Smooth muscle cell of the brain vasculature (primary cell): ENCODE measurements at places on chromosomes 4 and X.

GRCh38 chrX:84907324-84907968 lies 96.2 kb upstream of the APOOL start:
- no peak for DNase-seq

GRCh38 chr4:6119507-6120020 lies 80.8 kb downstream of the JAKMIP1 start:
- DNase-seq = no peak

- no peak for DNase-seq
Measured at GRCh38 chrX:122445466-122445865, 738.6 kb upstream of the GRIA3 start.

GRCh38 chr4:105193536-105193935 lies 46.9 kb downstream of the TET2 start:
- no peak for DNase-seq

DNA sequence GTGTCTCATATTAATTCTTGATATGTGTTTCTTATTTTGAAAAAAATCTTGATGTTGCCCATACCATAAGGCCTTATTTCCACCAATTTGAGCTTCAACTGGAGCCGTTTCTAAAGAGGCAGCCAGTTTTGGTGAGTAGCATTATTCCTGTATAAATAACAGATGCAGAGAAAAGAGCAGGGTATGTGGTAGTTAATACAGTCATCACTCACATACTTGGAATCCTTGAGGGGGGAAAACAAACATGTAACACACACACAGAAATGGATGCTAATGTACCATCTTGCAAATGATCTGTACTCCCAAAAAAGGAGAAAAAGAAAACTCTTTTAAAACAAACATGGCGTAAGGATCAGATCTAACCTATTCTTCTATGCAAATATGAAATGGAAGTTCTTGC lies 389.7 kb downstream of the GPM6A start:
- no peak for DNase-seq

DNA sequence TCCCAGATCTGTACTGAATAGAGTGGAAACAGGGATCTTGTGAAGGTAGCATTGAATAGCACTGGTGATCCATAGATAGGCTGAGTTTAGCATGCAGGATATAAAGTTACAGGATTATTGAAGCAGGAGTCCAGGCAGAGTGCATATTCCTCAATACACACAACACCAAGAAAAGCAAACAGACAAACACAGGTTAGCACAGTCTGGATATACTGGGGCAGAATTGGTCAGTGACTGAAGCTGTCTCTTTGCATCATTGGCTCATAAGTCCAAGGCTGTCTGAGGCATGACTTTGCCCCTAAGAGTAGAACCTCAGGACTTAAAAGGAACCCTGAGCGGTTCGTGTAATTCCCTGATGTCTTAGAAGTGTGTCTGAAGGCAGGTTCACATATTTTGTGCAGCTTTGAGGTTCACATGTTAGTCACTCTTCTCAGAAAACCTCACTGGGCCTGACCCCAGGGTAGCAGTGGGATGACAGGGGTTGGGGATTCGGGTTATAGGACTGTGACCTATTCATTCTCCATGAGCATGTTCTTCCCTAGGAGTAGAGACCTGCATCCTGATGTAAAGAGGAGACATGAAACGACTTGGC lies 134.6 kb downstream of the AASDH start:
- DNase-seq = no peak

DNA sequence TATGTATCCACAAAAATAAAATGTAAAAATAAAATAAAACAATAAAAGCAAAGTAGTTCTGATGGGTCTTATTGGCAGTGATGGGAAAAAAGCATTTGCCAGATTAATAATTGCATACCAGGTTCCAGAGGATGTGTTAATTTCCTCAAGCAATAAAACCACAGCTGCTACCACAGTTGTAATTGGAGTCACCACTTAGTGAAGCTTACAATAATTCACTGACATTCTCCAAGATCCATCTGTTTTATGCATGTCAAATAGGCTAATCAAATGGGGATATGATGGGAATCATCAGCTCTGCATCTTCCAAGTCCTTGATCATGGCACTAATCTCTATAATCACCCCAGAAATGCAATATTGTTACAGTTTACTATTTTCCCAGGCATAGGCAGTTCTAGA lies 123.5 kb upstream of the EMCN start:
- DNase-seq = no peak

GRCh38 chr4:6341696-6342095 lies 72.0 kb downstream of the WFS1 start:
- no peak for DNase-seq

- DNase-seq = no peak
Measured at GRCh38 chrX:110257889-110258288, 60.0 kb downstream of the AMMECR1 start.

GRCh38 chrX:146454363-146454762 lies 355.2 kb upstream of the CXorf51B start:
- DNase-seq = no peak

GRCh38 chrX:22004866-22005265 lies 27.3 kb upstream of the PHEX start:
- no peak for DNase-seq

DNA sequence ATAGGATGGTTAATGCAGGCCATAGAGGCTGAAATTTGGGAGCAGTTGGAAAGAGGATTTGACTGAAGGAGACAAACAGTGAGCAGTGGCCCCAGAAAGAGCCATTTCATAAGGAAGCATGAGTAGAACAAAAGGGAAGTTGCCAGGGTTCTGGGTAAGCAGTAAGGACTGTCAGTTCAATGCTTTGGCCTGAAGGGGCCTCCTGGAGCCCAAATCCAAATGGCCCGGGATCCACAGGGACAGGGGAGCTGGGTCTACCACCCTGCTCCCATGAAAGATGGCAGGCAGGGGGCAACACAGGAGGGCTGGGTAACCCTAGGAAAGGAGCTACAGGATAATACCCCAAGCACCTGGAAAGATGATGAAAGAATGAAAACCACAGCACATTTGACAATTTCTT lies 4.1 kb upstream of the INTS6L start:
- DNase-seq = no peak

GRCh38 chr4:95215991-95216605 lies 332.7 kb downstream of the UNC5C start:
- DNase-seq = no peak

- DNase-seq = no peak
Measured at GRCh38 chrX:22395372-22395771, 122.7 kb downstream of the CBLL2 start.

DNA sequence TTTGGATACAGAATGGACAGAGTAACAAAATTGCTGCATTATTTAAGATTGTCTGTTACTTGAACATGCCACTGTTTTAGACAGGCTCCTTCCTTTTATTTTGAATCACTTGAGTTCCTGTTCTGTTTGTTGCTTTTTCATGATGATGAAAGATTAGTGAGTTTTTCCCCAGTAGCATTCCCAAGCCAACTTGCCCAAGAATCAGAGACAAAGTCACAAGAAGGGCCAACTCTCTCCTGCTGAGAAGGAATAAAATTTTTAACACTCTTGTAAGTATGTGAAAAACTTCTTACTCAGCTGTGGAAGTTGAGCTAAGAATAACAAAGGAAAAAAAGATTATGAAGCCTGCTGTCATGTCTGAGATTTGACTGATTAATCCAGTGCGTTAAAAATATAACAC lies 104.2 kb downstream of the KLHL8 start:
- DNase-seq = no peak

DNA sequence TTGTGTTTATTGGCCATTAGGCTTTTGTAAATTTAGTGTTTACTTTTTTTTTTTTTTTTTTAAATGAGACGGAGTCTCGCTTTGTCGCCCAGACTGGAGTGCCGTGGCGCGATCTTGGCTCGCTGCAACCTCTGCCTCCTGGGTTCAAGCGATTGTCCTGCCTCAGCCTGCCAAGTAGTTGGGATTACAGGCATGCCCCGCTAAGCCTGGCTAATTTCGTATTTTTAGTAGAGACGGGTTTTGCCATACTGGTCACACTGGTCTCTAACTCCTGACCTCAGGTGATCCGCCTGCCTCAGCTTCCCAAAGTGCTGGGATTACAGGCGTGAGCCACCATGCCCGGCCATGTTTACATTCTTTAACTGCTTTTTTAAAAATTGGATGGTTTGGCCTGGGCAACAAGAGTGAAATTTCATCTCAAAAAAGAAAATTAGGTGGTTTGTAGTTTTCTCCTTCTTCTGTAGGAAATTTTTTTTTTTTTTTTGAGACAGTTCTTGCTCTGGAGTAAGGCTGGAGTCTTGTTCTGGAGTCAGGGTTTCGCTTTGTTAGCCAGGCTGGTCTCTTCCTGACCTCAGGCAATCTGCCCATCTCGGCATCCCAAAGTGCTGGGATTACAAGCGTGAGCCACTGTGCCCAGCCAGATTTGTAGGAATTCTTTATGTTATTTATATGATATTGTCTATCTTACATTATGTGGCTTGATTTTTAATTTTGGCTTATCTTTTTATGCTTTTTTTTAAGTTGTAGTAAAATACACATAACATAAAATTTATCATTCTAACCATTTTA lies 15.1 kb downstream of the UBE2K start:
- DNase-seq = no peak

- DNase-seq = no peak
Measured at GRCh38 chrX:21735038-21735767, 22.7 kb downstream of the SMPX start.

DNA sequence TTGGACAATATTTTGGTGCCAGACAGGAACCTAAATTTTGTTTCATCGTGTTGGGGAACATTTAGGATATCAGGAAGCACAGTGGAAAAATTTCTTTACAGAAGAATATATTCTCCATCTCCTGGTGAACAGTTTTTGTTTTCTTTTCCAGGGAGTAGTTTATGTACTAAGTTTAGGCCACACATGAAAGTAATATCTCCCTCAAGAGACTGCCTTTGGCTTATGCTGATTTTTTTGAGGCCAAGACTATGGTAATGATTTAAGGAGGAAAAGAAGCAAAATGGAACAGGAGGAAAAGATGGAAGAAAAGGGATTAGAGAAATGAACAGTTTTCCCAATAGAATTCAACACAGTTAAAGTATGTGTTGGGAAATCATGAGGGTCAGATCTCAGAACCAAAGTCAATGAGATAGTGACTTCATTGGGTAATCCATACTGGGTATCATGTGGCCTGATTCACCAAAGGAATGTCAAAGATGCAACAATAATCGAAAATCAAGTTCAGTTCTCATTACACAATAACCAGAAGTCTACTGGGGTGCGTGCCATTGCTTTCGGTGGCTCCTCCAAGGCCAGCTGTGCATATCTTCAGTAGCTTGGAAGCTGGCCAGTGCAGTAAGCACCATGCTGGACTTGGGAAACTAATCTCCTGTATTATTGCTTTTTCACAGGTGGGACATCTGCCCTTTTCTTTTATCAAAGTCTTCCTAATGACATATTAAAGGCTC lies 234.8 kb downstream of the COL25A1 start:
- no peak for DNase-seq

DNA sequence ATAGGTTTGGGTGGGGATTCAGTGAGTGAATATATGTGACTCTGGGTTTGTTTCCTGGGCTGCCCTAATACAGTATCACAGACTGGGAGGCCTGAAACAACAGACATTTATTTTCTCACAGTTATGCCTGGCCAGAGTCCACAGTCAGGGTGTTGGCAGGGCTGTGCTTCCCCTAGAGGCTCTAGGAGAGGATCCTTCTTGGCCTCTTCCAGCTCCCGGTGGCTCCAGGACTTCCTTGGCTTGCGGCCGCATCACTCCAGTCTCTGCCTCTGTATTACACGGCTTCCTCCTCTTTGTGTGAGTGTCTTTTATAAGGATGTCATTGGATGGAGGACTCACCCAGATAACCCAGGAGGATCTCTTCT lies 5.2 kb upstream of the JAKMIP1 start:
- DNase-seq = no peak

GRCh38 chrX:24360272-24360671 lies at the start of gene SUPT20HL1:
Gene SUPT20HL1 (plus strand): TSS chrX:24360639. CDS start chrX:24362761, 2,122 bp downstream.
- DNase-seq = no peak

DNA sequence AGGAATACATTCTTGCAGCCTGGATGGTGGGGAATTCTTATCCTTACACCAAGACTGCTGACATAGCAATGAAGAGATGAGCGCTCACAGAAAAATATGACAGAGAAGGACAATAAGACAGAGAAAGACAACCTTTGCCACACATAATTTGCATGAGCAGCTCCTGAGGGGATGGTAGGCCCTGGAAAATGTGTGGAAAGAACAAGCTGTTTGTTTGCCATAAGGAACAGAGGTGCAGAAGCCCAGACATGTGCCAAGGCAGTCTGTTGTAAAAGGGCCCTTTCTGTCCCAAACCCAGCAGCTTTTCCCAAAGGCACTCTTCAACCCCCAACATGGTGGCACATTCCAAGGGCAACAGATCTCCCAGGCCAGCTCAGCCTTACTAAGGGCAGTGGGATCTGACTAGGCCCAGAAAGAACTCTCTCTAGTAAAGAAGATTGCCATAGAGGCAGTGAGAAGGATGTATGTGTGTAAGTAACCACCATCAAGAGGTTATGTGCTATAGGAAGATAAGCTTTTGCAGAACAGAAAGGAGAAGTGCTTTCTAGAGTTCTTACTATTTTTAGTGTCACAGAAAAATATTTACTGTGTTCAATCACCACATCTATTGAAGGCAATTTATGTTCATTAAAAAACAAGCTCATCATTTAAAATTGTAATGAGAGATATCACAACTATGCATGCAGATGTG lies 287.0 kb upstream of the RASGEF1B start:
- no peak for DNase-seq

GRCh38 chrX:53337101-53337500 lies 55.7 kb upstream of the IQSEC2 start:
- no peak for DNase-seq

GRCh38 chr4:10491401-10491800 lies 34.2 kb upstream of the ZNF518B start:
- no peak for DNase-seq

DNA sequence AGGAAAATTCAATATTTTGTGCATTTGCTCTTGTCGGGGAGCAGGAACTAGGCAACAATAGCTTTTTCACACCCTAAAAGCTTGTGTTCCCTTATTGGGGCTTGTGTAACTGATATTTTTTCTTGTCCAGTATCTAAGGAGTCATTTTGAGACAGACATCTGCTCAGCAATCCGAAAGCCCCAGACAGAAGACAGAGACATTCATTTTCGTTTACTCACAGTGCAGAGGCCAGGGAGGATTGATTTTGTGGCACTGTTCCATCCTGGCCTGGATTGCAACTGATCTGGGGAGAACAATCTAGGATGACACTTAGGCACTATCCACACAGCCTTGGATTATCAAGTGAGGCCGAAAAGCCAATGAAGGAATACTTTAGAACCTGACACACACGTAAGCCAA lies 27.4 kb upstream of the PLAC1 start:
- no peak for DNase-seq

DNA sequence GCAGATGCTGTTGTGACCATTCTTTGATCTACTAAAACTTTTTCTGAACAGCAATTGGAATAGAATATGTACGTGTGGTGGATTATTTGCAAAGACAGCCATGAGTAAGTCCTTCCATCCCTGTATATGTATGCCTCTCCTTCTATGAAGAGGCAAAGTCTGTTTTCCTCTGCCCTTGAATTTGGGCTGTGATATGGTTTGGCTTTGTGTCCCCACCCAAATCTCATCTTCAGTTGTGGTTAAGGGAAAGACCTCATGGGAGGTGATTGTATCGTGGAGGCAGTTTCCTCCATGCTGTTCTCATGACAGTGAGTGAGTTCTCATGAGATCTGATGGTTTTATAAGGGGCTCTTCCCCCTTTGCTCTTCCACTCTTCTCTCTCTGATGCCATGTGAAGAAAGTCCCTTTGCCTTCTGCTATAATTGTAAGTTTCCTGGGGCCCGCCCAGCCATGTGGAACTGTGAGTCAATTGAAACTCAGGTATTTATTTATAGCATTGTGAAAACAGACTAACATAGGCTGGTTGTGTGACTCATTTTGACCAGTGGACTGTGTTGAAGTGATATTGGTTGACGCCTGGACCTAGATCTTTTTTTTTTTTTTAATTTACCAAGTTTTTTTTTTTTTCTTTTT lies 108.3 kb upstream of the CAMK2D start:
- no peak for DNase-seq
